Nucleus accumbens (tissue), 56 donors: ENCODE measurements at places on chromosomes 6 and 20.

GRCh38 chr20:48596334-48596898 is 231.4 kb downstream of the PREX1 start:
- no peak for DNase-seq

DNA sequence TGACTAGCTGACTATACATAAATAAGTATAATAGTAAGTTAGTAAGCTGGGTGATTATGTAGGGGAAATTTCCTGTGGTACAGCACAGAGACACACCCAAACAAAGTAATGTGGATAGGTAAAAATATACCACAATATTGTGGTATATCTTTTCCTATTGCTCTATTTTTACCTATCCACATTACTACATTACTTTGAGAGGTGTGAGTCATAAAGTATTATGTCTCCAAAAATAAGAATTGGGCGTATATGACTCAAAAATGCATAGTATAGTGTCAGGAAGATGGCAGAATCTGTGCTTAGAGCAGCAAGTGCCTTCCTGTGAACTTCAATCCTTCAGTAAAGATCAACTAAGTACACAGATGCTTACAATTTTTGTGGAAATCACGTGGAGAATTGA is 2.7 kb upstream of the SIRPG start:
- DNase-seq: no peak

DNA sequence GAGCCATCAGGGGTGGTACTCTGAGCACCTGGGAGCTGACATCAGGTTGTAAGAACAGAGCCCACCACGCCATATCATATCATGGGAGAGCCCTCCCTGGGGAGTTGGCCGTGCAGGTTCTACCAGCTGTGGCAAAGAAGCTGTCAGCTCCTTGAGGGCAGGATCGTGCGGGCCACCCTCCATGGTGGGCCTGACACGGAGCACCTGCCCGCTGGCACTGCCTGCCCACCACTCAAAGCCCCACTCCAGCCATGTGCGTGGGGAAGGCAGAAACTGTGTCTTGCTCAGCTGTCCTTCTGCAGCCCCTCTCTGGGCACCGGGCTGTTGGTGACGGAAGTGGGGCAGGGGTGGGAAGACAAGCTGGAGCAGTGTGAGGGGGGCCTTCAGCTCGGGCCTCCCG is 14.3 kb downstream of the PRPH2 start:
- DNase-seq: no peak

- DNase-seq: no peak
These were observed 4.7 kb downstream of the NAA20 start for GRCh38 chr20:20021835-20022234.

DNA sequence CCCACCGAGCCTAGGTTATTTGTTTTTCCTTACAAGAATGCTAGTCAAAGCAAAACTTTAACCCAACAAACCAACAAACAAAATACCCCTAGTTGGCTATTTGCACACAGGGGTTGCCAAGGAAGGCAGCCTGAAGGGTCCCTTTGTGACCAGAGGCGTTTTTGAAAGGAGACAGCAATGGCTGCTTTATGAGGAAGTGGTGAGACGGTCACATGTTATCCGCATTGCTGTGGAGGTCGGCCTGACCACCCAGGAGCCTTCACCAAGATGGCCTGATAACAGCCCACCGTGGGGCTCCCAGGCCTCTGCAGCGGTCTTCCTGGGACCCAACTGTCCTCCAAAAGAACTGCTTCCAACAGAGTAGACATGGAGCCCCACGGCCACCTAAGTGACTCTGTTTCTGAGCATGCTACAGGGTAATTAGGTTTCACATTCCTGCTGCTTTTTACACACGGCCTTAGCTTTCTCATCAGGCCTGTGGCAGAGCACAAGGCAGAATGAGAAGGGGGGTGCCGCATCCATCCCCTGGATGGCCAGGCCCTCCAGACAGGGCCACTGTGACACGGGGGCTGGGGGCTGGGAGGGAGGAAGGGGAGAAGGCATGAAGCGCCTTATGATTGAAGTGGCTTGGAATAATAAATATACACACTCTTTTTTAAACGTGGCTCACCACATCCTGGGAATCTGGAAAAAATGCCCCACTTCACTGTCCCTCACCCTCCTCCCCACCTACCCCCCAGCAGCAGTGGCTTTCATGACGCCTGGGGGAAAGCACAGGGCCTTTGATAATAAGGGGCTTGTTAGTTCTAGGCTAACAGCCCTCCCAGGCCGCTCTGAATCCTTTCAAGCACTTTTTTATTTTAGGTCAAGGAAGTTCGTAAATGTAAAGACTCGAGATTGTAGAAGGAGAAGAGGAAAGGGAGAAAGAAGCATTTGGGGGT is 86.0 kb downstream of the CLIC5 start:
- no peak for DNase-seq

DNA sequence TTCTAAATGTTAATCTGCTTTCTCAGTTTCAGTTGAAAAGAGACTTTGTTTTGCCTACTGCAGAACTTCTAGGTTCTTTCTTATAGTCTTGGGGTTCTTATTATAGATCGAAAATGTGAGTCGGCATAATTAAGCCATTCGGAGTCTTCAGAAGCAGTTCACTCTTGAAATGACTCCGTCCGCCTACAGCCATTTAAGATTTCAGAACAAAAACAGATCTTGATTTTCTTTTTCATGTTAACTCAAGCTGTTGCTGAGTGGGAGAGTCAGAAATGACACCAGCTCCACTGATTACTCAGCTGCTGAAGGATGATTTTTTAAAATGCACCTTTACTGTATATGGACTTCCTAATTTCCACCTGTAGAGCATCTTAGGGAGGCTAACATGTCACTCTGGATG is 15.9 kb downstream of the PRDM1 start:
- no peak for DNase-seq

- DNase-seq: no peak
These were observed 86.7 kb downstream of the SCML4 start for GRCh38 chr6:107737397-107737793.
